ENCODE measurements at places on chromosomes 1 and 21. TPM values are rescaled to one million over a fixed set of nuclear protein-coding genes. Genes with fewer than 3 reads are reported as not detected.

Gene HES3
- not detected for total RNA-seq

GRCh38 chr1:43841321-43842174 is 92.1 kb upstream of the ARTN start:
- DNase-seq = no peak

- DNase-seq = no peak
Observed at GRCh38 chr21:25647647-25648046, 8.6 kb downstream of the JAM2 start.

DNA sequence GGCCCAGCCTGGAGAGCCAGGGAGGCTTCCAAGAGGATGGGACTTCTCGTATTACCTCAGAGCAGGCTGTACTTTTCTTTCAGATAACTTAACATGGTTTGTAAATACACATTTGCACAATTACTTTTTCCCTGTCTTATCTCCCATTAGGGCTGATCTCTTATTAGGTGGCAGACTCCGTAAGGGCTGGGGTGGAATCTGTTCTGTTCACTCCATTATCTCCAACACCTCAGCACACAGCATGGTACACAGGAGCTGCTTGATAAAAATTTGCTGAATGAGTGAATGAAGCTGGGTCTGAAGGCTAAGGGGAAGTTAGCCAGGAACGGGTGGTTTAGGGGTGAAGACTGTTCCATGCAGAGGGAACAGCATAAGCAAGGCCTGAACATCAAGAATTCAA is 48.9 kb downstream of the LDLRAD2 start:
- DNase-seq = no peak

- DNase-seq = no peak
Observed at GRCh38 chr1:29542548-29542947, 306.2 kb downstream of the PTPRU start.

DNA sequence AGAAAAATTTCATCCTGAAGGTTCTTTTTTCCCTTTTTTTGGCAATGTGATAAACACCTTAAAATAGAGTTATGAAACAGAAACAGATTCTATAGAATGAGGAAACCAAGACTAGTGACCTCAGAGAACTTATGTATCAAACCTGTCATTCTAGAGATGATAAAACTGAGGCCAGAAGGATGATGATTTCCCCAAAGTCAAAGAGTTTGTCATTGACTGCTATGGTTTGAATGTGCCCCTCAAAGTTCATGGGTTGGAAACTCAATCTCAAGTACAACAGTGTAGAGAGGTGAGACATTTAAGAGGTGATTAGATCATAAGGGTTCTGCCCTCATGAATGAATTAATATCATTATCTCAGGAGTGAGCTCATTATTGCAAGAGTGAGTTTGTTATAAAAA is 13.7 kb upstream of the BEND5 start:
- no peak for DNase-seq

DNA sequence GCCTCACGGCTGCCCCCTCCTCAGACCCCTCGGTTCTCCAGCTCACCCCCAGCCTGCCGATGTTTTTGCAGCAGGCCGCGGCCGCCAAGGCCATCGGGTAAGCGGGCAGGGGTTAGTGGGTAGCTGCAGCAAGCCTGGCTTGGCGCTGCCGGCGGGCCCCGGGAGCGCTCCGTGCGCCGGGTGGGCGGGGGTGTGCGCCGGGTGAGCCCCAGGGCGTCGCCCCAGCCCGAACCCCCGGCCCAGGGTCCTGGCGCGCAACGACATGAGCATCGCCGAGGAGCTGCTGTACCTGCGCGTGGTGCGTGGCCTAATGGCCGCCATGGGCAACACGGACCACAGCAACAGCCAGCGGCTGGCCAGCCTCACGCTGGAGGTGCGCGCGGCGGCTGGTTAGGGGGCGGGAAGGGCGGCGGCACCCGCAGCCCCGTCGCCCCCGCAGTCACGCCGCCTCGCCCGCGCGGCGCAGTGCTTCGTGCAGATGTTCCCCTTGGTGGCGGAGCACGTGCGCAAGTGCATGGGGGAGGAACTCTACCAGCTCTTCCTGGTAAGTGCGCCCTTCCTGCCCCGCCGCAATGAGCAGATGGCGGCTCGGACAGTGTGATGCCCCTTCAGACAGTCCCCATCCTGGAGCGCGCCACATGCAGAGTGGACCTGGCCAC is 6.5 kb downstream of the RNU5D-1 start:
- peak; percentile 18 for DNase-seq

Gene CLEC20A
- total RNA-seq = not detected

Gene MROH7
- not detected for total RNA-seq

All from activated T-cell treated with anti-CD3 and anti-CD28 coated beads, Interleukin-2, amount 50 U/mL, for 4 hours (primary cell).